ENCODE measurements at places on chromosomes 7 and 10. TPM values are rescaled to one million over a fixed set of nuclear protein-coding genes. Genes with fewer than 3 reads are reported as not detected.

The CRPPA gene
- polyA plus RNA-seq, result 0.38 TPM

The LRRC17 gene
- polyA plus RNA-seq, result 1.1 TPM

The VSTM4 gene
- 2.9 TPM for polyA plus RNA-seq

The CTNNA3 gene
- under 0.01 TPM for polyA plus RNA-seq

The TYW1B gene
- polyA plus RNA-seq, result 0.90 TPM

The PWWP2B gene
- polyA plus RNA-seq, result 22.1 TPM

The COBL gene
- 8.3 TPM for polyA plus RNA-seq

The GPR15LG gene
- polyA plus RNA-seq, result 0.47 TPM

The PRKCQ gene
- 2.8 TPM for polyA plus RNA-seq

The CYP2W1 gene
- polyA plus RNA-seq, result 0.05 TPM

The OPN4 gene
- not detected for polyA plus RNA-seq

The FBXL13 gene
- 0.61 TPM for polyA plus RNA-seq

The MACC1 gene
- 2.8 TPM for polyA plus RNA-seq

The AEBP1 gene
- 68.3 TPM for polyA plus RNA-seq

The OPN1SW gene
- not detected for polyA plus RNA-seq

Data from lung (tissue), 17 donors.